ENCODE measurements at places on chromosomes 2 and 18. TPM values are rescaled to one million over a fixed set of nuclear protein-coding genes. Genes with fewer than 3 reads are reported as not detected.

GRCh38 chr2:143559147-143559546 is 429.9 kb downstream of the ARHGAP15 start:
- peak; percentile 38 for DNase-seq

GRCh38 chr2:65574993-65575392 is 142.6 kb upstream of the SPRED2 start:
- DNase-seq, result no peak

- peak; percentile 59 for DNase-seq
Observed at GRCh38 chr2:226756131-226756530, 43.5 kb downstream of the IRS1 start.

- DNase-seq, result no peak
Observed at GRCh38 chr2:38514603-38515154, 88.0 kb downstream of the HNRNPLL start.

- DNase-seq, result peak; percentile 70
Observed at GRCh38 chr2:33412920-33413319, 63.5 kb upstream of the RASGRP3 start.

GRCh38 chr2:207248702-207249377 is 83.1 kb upstream of the KLF7 start:
- DNase-seq, result peak; percentile 52

DNA sequence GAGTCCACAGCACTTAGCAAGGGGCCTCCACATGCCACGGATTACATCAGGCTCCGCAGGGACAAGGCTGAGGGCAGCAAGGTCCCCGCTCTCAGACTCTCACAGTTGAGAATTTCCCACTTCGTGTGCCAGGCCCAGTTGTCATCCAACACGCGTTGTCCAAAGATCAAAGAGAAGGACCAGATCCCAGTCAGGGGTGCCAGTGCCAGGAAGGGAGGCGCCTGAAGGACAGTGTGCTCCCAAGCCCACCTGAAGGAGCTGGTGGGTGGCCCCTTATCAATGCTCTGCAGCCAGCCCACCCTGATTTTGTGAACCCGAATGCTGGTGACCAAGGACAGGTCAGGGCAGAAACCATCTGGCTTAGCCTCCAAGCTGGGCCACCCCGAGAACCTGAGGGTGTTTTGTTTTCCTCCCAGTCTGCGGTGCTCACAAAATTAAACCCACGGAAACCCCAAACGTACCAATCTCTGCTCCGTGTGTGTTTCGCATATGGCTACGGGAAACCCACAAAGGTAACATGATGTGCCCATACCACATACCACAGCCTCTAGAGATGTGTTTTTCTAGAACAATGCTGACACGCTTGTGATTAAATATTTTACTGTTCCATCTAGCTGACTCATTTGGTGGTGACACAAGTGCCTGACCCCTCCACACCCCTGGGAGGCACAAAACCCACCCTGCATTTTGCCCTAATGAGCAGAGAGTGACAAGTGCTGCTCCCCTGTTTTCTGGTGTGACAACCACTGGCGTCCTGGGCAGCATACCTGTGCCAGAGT is 24.5 kb downstream of the CRACDL start:
- DNase-seq, result peak; percentile 58

DNA sequence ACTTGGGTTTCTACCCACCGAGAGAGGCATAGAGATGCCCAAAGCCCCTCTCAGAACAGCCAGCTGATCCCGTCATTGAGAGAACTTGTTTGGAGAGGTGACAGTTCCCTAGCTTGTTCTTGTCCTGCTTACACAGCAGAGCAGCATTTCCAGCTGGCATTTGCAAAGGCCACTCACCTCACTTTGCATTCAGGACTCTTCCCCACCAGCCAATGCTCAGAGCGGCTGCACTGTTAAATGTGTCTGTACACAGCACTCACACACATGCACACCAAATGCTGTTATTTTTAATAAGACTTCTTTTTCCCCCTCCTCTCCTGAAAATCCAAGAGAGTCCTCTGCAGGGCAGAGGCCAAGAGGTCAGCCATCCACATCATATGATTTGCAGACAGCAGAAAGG is 104.6 kb upstream of the SLC14A2 start:
- no peak for DNase-seq

DNA sequence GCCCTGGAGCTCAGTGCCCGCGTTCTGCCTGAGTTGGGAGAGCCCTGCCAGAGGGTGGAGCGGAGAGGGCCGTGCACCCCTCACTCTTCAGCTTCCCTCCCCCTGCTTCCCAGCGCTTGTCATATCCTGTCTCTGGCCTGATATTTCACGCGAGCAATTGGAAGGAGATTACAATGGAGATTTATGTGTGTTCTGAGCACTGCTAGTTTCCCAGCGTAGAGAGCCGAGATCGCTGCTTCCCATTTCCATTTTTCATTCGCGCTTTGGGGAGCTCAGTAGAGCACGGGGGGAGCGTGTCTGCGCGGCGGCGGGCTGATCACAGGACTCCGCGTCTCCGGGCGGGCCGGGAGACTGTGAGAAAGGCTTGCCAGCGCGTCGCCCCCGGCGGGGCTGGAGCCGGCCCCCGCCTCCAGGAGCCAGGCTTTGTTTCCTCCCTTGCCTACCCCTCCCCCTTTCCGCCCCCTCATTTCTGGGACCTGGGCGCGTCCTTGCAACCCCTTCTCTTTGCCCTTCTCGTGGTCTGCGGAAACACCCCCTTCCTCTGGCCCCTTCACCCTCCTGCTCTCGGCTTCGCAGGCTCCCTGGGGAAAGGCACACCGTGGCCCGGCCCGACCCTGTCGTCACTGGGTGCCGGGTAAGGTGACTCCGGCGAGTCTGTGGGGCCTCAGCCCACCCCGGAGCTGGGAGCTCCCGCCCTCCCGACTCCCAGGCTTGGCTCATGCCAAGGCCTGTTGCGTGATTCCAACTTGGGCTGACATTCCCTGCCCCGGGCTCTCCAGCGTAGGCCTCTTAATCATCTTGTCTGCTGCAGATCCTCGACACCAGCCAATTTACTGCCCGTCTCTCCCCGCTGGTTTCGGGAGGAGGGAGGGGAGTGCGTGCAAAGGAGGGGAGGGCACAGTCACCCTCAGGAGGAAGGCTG is 5.8 kb downstream of the DLX2 start:
- peak; percentile 56 for DNase-seq

DNA sequence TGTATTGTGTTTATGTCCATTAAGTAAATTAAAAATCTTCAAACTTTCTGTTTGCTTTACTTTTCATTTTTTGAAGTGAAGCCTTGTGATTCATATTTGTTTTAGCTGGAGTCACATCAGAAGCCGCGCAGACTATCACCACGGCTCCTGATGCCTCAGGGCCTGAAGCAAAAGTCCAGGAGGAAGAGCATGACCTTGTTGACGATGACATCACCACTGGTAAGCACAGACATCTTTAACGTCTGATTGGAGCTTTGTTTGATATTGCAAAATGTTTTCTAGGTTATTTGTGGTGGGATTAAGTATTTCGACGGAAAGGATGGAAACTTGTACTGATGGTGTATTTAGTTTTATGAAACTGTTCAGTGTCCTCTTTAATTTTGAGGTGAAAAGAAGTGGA is 164.8 kb downstream of the WDR7 start:
- no peak for DNase-seq

- peak; percentile 88 for DNase-seq
Observed at GRCh38 chr18:70337139-70337972, 48.5 kb downstream of the SOCS6 start.

DNA sequence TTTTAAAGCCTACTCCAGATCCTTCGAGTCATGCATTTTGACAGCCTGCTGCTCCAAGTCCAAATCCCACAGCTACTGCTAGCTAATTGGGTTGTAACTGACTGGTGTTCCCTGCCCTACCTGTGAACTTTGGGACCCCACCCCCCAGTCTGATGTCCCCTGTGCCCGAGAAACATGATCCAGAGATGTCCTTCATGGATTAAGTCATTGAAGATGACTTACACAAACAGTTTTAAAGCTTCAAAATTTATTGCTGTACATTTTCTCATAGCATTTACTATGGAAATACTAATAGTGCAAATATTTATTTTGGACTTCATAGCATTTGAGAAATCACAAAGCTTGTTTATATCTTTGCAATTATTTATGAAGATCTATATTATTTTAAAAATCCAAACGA is 73.1 kb downstream of the MBD2 start:
- DNase-seq, result no peak

GRCh38 chr18:23207994-23208393 is 72.7 kb downstream of the CABLES1 start:
- no peak for DNase-seq

DNA sequence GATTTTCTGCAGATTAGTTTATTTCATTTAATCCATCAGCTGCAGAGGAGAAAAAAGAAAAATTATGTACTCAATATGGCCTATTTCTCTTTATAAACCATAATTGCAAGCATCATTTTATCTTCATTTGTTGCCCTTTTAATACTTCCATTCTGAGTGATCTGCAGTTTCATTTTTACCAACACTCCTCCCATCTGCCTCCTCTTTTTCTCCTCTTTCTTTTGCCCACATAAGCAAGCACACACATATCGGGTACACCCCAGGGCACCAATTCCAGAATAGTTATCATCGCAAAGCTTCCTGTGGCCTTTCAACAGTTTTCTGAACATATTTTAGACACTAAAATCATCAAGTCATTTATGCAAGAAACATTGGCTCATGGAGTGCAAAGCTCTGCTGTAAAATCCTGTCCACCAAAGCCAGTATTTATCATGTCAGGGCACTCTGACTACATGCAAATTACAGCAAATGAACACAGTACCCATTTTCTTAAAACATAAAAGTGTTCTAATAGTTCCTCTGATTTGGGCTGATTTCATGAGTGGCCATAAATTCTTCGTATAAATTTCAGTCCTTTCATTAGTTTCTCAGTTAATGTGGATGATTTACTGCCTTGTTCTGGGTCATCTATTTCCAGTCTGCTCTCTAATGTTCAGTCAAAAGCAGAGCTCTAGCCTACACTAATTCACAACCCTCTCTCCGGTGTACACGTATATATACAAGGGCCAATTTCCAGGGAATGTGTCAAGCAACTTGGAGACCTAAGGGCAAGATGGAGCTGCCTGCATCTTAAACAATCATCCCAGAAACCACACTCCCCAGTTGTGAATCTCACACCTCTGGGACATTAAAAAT is 281.3 kb downstream of the STK39 start:
- DNase-seq, result no peak

GRCh38 chr2:20913491-20913890 is 90.6 kb upstream of the LDAH start:
- no peak for DNase-seq

GRCh38 chr2:25885933-25886332 is 7.6 kb upstream of the ASXL2 start:
- DNase-seq, result peak; percentile 93

DNA sequence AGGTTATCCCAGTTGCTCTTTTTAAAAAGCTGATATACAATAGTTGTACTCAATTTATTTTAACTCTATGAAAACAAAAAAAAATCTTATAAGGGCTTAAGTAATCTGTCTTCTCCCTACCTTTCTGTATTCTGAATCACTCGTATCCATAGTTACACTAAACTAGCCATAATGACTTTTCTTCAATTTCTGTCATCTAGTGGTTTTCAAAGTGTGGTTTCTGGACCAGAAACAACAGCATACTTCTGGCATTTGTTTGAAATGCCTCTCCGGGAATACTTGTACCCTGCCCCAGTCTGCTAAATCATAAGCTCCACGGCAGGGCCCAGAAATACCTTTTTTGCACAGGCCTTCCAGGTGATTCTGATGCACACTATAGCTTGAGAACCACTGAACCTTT is 253.6 kb downstream of the LRRTM4 start:
- DNase-seq, result peak; percentile 3

DNA sequence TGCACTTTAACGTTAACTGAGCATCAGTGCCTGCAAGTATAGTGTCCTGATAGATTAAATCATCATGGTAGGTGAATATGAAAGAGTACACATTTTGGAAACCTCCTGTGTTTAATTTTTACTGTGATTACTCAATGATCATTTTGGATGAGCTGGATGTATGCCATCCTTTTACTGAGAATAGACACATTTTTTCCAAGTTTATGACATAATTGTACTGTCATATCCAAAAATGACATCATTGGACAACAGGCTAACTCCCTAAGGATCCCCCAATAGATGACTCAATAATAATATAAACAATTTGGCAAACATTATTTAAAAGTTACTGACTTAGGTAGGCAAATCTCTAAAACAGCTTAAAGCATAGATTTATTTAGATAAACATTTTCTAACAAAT is 410.8 kb upstream of the REG3G start:
- no peak for DNase-seq

DNA sequence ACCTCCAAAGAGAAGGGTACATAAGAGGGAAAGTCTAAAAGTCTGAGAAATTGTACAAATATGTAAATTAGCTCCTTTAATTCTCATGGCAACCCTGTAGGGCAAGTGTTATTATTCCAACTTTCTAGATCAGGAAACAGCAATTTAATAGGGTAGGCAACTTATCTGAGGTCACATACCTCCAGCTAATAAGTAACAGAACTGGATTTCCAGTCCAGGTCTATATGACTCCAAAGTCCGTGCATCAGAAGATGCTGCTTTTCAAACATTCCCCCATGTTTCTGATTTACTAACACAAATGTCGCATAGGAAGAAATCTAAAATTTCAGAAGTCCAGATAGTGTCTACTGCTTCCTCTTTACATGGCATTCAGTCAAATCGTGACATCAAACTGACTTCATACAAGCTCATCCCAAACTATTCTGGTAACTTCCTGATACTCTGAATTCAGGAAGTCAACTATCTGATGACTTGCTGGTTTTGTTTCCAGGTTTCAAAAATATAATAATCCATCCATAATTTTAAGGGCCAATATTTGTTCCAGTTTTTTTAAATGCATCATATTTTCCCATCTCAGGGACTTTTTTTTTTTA is 419.3 kb upstream of the ACVR2A start:
- DNase-seq, result no peak

GRCh38 chr2:64542071-64543007 is 18.2 kb downstream of the AFTPH start:
- no peak for DNase-seq

GRCh38 chr18:13026583-13027270 is 35.6 kb downstream of the CEP192 start:
- DNase-seq, result peak; percentile 61

Gene ZNF396
- 5.0 TPM for total RNA-seq

Gene EGR4
- under 0.01 TPM for total RNA-seq

Gene GKN1
- not detected for total RNA-seq

Gene CD8B2
- not detected for total RNA-seq

Gene CLIP4
- 127 TPM for total RNA-seq

Gene MC4R
- not detected for total RNA-seq

Gene NR4A2
- total RNA-seq, result 0.17 TPM

Gene CYS1
- total RNA-seq, result 5.1 TPM

Gene SLC4A5
- total RNA-seq, result under 0.01 TPM

Gene CHRNG
- total RNA-seq, result not detected

Gene EPHA4
- 12.8 TPM for total RNA-seq

Gene C1QL2
- not detected for total RNA-seq

Gene GTF2A1L
- total RNA-seq, result 3.3 TPM

Gene NDC80
- total RNA-seq, result 9.7 TPM

Gene SFT2D3
- total RNA-seq, result 4.1 TPM

Gene IL36RN
- not detected for total RNA-seq
